GM12864 (cell line): ENCODE measurements at places on chromosomes 1 and 21.

GRCh38 chr21:44492567-44493385 lies 37.5 kb downstream of the LRRC3 start:
- no peak for DNase-seq

GRCh38 chr1:247561711-247562110 lies 12.8 kb downstream of the GCSAML start:
- no peak for DNase-seq

GRCh38 chr1:206713070-206713469 lies 28.4 kb downstream of the MAPKAPK2 start:
- no peak for DNase-seq

DNA sequence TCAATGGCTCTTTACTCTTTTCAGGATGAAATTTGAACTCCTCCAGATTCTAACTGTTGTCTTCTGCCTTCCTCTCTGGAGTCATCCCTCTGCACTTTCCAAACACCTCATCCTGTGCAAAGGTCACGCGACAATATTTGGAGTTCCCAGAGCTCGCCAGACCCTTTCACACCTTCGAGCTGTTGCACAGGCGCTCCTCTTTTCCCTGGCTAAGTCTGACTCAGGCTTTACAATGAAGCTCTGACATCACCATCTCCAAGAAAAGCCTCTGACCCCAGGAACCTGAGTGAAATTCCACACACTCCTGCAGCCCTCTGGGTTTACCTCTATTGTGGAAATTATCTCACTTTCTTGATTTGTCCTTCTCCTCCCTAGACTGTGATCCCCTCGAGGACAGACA lies 270.3 kb downstream of the RGS7 start:
- DNase-seq, result no peak

DNA sequence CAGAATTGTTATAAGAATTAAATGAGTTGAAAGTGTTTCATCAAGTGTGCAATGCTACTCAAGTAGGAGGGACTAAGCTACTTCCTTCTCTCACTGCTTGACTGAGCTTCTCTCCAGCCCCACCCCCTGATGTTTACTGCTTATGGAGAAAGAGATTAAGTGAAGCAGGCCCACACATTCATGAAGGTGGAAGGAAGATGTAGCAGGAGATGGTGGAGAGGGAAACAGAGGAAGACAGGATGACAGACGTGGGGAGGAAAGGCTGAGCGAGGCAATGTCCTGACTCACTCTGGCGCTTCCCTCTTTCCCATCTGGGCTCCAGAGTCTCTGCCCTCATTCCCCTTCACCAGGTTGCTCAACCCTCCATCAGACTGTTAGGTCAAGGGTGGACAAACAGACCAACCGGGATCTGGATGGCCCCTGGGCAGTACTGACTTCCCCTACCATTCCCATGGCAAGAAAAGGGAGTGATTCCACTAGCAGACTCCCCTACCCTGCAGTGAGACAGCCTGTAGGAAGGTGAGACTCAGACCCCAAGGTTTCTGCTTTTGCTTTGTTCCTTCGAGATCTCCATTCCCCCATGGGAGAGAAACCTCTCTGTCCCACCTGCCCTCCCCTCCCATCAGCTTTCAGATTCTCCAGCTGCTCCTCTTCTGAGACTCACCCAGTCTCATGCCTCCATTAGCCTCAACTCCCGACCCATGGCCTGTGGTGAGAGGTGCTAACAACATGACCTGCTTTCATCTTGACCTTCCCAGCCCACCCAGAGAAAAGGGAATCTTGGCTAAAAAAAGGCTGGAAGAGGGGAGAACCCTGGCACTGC lies 3.1 kb upstream of the ARHGEF2 start:
- DNase-seq, result no peak

DNA sequence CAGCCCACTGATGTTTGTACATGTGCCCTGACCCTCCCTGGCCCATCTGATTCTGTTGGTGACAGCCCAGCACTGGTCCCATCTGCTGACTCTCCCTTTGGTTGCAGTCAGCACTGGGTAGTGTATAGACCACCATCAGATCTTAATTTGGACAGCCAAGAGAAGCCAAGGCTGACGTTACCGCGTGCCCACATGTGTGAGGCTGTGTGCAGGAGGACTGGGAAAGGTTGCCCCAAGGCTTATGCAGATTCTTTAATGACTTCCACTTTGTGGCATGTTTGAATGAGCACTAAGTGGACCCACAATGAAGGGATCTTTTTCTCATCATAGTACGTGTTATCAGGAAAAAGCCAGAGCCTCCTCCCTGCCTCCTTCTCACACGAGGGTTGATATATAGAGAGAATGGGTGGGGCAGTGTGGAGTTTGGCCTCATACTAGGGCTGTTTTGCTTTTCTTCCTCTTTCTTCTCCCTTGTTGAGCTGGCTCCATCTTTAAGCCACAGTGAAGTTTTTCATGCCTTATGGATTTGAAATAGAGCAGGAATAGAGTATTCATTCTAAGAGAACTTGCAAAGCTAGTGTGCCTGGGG lies 93.5 kb downstream of the NAV1 start:
- DNase-seq, result no peak

- DNase-seq, result no peak
Measured at GRCh38 chr1:161171191-161171590, 5.0 kb downstream of the PPOX start.

DNA sequence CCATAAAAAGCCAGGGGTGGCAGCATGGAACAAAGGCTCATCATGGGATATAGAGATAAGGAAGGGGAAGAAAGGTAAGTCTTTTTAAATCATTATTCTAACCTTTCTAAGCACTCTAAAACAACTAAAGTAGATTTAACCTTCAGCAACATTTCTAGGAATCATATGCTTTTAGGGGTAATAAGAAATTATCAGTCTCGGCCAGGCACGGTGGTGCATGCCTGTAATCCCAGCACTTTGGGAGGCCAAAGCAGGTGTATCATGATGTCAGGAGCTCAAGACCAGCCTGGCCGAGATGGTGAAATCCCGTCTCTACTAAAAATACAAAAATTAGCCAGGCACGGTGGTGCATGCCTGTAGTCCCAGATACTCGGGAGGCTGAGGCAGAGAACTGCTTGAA lies 20.3 kb upstream of the PHTF1 start:
- DNase-seq, result no peak

DNA sequence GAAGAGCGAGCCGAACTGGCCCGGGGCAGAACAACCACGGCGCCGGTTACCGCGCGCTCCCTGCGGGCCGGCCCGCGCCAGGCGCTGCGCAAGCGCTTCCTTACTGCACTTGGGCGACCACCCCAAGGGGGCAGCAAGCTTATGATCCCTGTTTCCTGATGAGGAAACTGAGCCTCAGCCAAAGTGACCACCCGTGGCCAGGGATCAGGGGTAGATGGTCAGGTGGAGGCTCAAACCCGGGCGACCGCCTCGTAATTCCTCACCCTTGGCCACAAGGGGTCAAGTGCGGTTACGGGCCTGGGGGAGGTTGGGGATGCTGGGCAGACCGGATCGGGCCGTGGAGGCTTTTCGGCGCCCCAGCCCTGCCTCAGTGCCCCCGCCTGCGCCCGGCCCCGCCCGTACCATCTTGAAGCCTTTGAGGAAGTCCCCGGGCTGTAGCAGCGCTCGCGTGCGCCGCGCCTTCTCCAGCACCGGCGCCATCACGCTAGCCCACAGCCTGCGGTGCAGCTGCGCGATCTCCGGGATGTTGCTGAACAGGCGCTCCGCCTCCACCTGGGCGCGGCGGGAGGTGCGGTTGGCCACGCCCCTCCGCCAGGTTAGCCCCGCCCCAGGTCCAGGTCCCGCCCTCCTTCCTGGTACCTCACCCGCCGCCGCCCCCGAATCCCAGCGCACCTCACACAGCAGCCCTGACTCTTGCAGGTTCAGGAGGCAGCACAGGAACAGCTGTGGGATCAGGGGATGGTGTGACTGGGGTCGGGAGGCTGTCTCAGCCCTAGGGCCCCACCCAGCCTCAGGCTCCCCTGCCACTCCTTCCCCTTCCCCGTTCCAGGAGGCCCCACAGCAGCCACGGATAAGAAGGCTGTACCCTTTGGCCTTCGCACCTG lies 5.4 kb upstream of the TNFRSF25 start:
- no peak for DNase-seq

GRCh38 chr1:184426278-184426674 lies 39.4 kb downstream of the C1orf21 start:
- no peak for DNase-seq

GRCh38 chr1:13697738-13698137 lies 2.2 kb upstream of the PRDM2 start:
- DNase-seq, result no peak

DNA sequence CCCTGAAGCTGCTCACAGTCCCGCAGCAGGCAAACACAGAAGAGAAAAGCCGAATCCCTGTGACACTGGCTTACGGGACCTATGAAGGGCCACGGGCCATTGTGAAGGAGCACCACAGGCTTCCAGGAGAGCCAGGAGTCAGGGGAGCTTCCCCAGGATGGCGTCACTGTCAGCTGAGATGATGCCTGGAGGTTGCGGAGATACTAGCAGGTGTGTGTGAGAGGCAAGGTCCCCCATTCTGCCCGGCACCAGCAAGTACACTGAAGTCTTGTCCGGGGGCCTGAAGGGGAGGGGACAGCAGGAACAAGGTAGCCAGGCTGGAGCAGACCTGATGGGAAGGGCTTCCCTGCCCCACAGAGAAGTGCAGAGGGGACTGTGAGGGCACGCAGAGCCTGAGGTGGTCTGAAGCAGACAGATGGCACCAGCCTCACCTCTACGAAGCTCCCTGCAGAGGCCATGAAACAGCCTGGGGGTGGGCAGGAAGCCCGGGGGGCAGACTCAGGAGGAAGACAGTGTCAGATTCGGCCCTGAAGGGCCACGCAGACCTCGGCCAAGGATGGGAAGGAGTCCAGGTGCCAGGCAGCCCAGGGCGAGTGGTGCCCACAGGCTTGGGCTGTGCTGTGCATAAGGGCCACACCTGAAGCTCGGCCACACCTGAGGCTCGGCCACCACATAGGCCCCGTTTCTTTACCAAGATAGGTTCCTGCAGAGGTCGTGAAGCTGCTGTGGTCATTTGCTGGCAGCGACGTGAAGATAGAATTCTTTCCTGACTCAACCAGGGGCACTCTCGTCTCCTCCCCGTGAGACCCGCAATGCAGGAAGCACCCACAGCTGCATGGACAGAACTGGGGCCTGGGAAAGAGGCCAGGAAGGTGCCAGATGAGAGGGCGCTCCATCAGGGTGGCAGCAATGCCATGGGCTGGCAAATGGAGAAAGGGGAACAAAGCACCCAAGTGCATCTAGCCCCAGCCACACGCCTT lies 10.1 kb downstream of the TCP10L start:
- DNase-seq, result no peak

DNA sequence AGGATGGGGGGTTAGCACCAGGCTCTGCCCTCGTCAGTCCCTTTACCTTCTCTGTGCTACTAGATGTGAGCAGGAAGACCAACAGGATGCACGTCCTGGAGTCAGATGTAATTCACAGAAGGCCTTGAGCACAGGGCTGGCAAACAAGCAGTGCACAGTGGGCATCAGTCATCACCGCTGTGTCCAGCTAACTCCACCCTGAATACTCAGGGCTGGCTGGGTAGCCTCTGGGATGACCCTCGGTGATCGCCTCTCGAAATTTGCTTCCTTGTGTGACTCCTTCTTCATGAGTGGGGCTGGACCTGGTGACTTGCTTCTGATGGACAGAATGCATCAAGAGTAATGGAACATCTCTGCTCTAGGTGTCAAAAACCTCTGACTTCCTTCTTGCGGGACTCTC lies 92.2 kb upstream of the TMPRSS2 start:
- no peak for DNase-seq

- DNase-seq, result no peak
Measured at GRCh38 chr1:58649555-58649954, 50.3 kb downstream of the MYSM1 start.

- DNase-seq, result no peak
Measured at GRCh38 chr21:29316029-29316742, 17.5 kb downstream of the BACH1 start.

DNA sequence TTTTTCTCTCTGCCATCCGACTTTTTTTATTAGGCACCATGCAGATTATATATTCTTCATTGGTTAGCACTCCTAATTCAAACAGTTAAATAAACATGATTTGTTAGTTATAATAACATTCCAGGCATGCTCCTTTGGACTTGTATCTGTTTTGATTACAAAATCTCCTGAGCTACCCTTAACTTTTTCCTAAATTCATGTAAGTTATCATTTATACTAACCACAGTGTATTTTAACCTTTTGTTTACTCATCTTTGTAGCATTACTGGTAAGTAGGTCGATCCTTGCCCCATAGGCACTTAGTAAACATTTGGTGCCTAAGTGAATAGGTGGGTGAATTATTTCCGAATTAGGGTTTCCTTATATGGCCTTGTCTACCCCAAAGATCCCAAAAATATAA lies 43.8 kb downstream of the MIER1 start:
- no peak for DNase-seq

- DNase-seq, result no peak
Measured at GRCh38 chr1:173148971-173149370, 58.2 kb downstream of the TNFSF4 start.

GRCh38 chr1:41525891-41526587 lies 41.6 kb upstream of the EDN2 start:
- no peak for DNase-seq

DNA sequence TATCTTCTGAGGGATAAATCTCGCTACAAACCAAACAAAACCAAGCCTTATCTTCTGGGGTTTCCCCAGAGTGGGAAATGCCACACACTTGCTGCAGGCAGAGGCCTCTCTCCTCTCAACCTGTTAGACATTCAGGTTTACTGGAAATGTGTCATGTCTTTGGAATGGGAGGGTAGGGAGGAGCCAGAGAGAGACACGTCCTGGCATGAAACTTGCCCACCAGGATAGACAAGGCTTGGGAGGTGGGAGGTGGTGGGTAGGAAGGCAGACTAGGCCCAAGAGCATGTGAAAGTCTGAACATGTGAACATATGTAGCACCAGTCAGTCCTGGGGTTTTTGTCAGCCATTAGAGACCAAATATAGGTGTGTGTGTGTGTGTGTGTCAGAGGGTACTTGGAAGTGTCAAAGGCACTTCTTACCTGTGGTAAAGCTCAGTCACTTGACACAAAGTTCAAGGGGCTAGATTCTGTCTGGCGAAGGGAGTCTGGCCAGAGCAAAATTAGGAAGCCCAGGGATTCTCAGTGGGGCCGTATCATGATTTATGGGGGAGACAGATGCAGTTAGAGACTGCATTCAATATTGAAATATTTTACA lies 32.4 kb upstream of the PIGC start:
- no peak for DNase-seq

- DNase-seq, result peak; percentile 97
Measured at GRCh38 chr1:117654493-117655219, 48.8 kb downstream of the TENT5C start.

DNA sequence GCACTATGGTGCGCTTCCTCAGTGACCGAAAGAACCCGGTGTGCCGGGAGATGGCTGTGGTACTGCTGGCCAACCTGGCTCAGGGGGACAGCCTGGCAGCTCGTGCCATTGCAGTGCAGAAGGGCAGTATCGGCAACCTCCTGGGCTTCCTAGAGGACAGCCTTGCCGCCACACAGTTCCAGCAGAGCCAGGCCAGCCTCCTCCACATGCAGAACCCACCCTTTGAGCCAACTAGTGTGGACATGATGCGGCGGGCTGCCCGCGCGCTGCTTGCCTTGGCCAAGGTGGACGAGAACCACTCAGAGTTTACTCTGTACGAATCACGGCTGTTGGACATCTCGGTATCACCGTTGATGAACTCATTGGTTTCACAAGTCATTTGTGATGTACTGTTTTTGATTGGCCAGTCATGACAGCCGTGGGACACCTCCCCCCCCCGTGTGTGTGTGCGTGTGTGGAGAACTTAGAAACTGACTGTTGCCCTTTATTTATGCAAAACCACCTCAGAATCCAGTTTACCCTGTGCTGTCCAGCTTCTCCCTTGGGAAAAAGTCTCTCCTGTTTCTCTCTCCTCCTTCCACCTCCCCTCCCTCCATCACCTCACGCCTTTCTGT lies 7.3 kb upstream of the PIGV start:
- DNase-seq, result no peak

- no peak for DNase-seq
Measured at GRCh38 chr1:45545553-45546310, 4.9 kb upstream of the AKR1A1 start.

GRCh38 chr1:93779540-93780165 lies 98.0 kb upstream of the BCAR3 start:
- DNase-seq, result no peak
